NCI-H146 (cell line): ENCODE measurements at places on chromosomes 5 and 9.

DNA sequence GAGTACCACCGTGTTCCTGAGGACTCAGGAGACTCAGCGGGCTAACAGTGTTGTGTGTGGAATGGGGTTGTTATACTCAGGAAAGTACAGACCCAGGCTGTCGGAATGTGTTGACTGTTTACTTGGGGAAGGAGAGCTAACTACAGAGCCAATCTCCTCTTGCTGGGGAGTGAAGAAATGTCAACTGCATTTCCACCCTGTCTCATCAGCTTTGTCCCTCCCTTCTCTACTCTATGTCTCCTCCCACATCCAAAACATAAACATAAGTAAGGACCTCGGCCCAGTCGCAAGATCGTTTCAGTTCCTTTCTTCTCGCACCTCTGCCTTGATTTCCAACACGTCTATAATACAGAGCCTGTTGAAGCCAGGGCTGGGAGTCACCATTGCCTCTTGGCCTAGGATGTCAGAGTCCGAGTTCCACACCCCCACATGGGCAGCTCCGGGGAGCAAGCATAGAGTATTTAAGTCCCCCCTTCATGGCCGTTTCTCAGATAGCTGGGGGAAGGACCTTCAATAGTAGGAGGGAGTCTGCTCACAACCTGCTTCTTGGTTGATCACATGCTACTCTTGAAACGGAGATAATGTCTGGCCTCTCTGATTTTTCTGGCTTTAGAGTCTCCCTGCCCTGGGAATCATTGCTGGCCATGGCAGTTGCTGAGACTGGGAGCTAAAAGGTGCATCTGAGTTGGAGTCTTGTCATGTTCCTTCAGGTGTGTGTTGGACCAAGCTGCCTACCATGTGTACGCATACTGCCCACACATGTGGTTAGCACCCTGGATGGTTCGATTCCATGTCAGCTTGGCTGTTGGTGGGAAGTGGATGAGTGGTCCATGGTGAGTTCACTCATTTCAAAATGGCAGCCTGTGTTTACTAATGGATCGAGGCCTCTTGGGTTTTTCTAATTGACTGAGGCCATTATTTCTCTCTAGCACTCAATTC lies 147.3 kb downstream of the MTX3 start:
- no peak for DNase-seq

DNA sequence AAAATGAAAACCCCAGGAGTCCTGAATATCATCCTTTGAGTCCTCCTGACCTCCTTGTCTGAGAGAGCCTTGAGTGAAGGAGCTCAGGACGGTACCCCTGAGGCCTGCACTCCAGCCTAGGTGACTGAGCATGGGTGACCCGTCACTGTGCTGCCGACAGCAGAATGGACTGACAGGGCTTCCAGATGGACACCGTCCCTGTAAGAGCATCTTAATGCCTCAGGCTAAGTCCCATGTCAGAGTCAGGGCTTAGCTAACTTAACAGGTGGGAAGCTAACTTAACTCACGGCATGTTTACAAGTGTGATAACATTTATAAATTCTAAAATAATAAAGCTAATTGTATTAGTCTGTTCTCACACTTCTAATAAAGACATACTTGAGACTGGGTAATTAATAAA lies 68.3 kb downstream of the IL6ST start:
- DNase-seq = no peak

DNA sequence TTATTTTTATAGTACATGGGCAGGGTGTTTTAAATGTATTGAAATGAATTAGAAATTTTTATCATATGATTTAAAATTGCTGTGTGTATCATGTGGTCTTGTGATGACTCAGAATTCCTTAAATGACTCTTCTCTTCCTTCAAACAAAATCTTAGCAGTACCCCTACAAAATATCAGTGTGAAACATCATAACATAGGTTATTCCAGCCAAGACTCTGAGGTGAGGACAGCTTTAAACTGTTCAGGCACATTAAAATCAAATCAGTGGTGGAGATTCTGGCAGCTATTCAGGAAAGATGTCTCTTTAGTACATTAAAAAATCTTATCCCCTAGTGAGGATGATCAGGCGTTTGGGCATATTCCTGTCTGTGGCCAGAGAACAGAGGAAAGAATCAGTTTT lies 174.0 kb downstream of the MAN2A1 start:
- no peak for DNase-seq

DNA sequence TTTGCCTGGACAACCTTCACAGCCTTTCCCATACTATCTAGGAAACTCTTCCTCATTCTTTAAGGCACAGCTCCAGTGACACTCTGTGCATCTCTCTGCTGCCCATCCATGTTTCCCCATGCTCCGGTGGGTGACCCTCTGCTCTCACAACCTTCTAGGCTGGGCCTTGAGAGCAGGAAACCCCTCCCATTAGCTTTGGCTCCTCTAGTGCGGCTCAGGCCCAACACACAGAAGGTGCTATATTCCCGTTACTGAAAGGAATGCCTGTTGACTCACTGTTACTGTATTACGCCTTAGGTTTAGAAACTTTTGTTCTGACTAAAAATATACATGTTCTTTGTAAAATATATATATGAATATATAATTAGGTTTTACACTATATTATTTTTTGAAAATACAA lies 8.1 kb upstream of the CCL28 start:
- no peak for DNase-seq

DNA sequence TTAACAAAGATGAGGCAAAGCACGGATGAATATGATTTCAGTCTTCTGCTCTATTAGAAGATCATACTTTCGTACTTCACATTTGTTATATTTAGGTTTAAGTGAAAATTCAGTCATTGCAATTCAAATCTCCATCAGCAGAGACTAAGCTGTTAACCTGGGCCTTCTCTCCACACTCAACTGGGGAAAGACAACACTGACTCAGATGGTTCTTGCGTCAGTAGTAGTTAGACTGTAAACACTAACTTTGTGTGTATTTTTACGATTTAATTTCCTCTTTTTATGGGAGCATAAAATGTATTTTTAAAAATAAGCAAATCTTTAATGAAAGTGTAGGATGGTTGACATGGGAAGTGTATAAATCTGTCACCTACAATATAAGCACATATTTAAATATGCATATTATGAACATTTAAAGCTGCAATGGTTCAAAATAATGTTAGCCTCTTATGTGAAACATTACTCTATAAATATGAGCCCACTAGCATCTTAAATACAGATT lies 42.7 kb upstream of the ZNF608 start:
- DNase-seq = no peak

GRCh38 chr9:79346350-79347020 lies 225.3 kb upstream of the TLE4 start:
- DNase-seq = no peak

- no peak for DNase-seq
These were observed 396.5 kb downstream of the ZNF608 start for GRCh38 chr5:124349931-124350330.

DNA sequence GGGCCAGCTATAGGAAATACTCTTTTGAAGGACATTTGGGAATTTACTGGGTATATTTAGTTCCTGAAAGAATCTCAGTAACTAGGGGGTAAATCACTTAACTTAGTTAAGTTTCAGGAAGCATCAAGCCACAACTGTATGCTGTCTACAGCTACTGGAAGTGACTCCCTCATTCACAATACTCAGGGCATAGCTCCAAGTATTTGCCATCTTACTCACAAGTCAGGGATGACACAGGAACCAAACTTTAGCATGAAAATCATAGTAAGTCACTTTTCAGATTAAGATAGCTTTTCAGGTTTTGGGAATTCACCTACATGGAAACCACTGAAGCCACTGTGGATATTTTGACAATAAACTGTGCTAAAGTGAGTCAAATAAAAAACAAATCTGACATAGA lies 242.4 kb upstream of the ATP10B start:
- DNase-seq = no peak

- no peak for DNase-seq
These were observed 21.4 kb upstream of the FAM81B start for GRCh38 chr5:95369782-95370181.

DNA sequence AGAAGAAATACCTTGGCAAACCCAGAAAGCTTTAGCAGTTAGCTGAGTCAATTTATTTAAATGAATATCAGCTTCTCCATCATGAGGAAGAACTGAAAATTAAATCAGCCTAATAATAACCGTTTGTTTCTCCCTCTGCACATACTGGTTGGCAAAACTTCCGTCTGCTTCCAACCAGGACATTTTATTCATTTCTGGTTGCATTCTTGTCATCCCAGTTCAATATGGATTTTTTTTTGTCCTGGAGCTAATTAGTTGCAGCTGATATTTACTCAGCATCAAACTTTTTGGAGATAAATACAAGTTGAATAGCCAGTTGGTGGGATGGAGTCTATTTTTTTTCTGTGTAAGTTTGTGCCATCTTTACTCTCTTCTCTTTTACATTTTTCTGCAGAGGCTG lies 126.5 kb upstream of the GDNF start:
- no peak for DNase-seq

DNA sequence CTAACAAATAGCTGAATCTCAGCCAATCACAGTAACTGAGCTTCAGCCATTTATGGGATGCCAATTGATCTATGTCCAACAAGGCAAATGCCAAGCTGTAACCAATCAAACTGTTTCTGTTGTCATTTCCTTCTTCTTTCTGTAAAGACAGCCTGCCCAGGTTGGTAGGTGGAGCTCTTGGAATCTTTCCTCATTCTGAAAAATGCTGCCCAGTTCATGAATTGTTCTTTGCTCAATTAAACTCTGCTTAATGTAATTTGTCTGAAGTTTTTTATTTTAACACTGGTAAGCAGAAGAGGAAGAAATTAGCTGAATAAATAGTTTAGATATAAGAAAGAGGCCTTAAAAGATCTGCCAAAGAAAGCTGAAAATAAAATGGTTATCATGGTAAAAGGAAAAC lies 1235.6 kb downstream of the EFNA5 start:
- DNase-seq = no peak

DNA sequence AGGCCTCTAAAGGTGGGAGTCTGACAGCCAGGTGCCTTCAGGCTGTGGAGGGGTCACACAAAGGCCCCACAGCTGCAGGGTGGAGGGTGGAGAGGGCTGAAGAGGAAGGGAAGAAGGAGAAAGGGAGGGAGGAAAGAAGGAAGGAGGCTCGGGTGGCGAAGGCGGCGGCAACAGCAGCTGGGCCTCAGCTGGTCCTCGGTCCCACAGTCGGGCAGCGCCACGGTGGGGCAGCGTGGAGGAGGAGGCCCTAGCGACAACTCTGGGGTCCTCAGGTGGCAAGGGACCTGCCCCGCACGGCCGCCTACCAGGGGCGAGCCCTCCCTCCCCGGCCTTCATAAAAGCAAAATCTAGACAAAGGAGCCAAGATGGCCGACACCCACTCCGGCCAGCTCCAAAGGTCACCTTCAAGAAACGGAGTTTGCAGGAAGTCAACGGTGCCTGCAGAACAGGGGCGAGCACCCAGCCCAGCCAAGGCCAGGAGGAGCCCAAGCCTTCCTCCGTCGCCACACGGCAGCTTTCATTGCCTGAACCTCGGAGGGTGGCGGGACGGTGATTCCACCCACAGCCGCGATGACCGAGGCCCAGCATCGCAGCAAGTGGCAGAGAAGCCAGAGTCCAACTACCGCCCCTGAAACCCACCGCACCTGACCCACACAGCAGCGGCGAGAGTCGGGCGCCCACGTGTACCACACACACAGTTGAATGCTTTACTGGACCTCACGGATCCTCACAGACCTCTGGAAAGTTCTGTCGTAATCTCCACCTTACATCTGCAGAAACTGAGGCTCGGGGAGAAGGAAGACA lies 98.7 kb downstream of the VAV2 start:
- no peak for DNase-seq
